ENCODE measurements at places on chromosomes 13 and 19.

- DNase-seq = no peak
Observed at GRCh38 chr19:4357921-4358326, 14.6 kb downstream of the MPND start.

DNA sequence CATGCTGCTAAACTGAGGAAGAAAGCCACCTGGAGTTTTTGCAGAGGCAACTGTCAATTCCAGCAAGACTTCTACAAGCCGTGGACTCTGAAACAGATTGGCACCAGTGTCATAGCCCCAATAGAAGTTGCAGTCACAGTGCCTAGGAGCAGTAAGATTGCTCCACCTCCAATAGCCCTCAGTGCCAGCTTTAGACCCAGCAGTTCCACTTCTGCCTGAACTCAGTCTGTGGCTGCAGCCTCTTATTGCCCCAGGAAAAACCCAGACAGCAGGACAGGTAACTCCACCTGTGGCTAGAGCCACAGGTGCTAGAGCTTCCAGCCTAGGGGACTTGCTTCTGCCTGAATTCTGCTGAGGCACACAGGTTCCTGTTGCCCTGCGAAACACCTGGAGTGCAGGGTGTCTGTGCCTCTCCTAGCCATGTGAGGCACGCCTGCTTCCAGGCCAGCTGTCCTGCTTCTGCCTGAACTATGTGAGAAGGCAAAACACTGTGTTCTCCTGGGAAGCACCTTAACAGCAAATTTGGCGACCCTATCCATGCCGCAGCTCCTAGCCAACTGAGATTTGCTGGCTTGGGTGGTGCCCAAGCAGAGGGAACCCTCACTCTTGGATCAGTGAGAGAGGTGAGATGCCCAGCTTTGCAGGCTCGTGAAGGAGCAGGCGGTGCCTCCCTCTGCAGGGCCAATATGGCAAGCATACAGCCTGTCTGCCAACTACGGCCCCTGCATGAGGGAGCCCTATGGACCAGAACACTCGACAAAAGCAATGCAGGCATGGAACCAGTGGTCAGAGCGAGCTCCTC, 607.6 kb downstream of the PCDH17 start:
- DNase-seq = no peak

DNA sequence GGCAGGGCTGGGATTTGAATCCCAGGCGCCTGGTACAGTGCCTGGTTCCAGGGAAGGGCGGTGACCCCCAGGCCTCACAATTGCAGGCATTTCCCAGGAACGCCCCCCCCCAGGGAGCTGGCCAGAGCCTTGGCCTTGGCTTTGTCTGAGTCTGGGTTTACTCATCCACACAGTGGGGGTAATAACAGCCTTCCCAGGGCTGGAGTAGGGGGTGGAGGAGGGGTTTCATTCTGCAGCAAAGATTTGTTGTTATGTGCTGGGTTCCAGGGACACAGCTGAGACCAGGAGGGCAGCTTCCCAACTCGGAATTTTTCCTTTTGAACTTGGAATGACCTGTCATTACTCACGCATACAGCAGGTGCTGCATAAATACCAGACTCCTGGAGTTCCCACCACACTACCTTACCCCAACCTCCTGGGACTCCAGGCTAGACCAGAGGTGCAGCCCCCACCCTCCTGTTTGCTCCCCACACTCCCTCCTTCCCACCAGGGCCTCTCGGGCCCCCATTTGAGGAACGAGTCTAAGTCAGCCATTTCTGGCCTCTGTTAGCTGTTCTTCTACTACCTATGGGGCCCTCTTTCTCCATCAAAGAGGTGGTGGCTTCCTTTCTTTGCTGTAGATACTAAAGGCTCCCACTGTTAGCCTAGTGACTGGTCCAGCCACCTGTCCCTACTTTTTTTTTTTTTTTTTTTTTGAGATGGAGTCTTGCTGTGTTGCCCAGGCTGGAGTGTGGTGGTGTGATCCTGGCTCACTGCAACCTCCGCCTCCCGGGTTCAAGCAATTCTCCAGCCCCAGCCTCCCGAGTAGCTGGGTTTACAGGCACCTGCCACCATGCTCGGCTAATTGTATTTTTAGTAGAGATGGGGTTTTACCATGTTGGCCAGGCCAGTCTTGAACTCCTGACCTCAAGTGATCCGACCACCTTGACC, 1.6 kb upstream of the ADAMTS10 start:
- DNase-seq = no peak

- no peak for DNase-seq
Observed at GRCh38 chr13:45289936-45290563, 50.9 kb downstream of the TPT1 start.

DNA sequence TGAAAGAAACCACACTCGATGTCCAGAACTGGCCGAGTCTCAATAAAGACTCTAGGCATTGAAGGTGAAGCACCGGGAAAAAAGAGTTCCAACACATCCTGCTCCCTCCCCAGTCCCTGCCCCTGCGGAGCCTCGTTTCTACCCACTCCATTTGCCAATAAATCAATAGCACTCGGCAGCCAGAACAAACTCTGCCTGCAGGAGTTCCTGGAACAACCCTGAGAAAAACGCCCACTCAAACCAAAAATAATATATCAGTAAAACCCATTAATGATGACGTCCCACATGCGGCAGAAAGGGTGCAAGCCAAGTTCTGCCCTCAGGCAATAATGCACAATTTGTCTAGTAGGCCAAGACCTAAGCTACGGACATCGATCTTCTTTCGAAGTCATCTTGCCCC, 41.0 kb downstream of the PDCD5 start:
- DNase-seq = no peak

DNA sequence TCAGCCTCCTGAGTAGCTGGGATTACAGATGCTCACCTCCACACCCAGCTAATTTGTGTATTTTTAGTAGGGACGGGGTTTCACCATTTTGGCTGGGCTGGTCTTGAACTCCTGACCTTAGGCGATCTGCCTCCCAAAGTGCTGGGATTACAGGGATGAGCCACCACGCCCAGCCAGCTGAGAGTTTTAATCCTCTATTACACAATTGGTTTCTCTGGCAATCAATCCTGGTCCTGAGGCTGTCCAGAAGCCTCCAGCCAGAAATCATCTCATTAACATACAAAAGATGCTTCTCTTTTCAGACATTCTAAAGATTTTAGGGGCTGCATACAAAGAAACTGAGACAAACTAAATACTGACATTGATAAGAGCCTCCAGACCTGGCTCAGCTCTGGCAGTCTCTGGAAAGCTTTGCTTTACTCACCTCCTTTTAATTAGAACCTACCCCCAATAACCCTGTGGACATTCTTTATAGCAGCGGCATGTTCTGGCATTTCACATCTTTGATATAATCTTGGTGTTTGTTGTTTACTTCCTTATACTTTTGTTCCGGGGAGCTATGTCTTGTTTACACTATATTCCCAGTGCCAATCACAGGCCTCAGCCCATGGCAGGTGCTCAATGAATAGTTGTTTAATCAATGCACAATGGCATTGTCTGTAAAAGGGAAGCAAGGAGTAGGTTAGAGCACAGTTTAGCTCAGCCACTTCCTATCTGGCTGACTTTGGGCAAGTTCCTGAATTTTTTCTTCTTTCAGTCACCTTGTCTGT, 4.1 kb upstream of the ZNF724 start:
- no peak for DNase-seq

- peak; percentile 98 for DNase-seq
Observed at GRCh38 chr19:40750874-40751537, at the start of gene SNRPA. Gene SNRPA (plus strand): TSS chr19:40751203. CDS start chr19:40751409, 206 bp downstream.

GRCh38 chr19:16862826-16863415, 25.9 kb upstream of the F2RL3 start:
- DNase-seq = no peak

DNA sequence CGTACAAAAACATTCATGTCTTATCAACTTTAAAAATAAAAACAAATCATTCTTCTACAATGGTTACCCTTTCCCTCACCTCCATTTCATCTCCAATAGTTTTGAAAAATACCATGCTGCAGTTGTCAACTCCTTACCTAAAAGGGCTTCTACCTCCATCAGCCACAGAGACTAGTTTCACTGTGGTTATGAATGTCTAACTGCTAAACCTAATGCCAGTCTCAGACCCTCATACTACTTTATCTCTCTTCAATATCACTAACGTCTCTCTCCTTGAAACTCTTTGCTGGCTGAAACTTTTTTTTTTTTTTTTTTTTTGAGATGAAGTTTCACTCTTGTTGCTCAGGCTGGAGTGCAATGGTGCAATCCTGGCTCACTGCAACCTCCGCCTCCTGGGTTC, 27.1 kb downstream of the LNX2 start:
- DNase-seq = no peak

DNA sequence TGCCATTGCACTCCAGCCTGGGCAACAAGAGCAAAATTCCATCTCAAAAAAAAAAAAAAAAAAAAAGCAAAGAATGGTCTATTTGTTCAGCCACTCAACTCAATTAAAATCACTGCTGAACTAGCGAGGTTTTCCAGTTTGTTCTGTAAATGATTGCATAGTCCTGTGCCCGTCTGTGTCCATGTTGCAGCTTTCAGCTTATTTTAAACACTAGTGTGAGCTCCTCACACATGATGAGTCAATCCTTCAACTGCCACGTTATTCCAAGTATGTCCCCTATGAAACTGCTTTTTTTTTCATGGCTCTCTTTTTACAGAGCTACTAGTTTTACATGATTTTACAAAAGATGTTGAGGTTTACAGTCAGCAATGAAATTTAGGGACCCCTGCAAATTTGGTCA, 12.2 kb downstream of the SUGP2 start:
- no peak for DNase-seq

- DNase-seq = no peak
Observed at GRCh38 chr13:97758317-97758716, 195.2 kb upstream of the IPO5 start.
